ENCODE measurements at places on chromosomes 5 and 9.

DNA sequence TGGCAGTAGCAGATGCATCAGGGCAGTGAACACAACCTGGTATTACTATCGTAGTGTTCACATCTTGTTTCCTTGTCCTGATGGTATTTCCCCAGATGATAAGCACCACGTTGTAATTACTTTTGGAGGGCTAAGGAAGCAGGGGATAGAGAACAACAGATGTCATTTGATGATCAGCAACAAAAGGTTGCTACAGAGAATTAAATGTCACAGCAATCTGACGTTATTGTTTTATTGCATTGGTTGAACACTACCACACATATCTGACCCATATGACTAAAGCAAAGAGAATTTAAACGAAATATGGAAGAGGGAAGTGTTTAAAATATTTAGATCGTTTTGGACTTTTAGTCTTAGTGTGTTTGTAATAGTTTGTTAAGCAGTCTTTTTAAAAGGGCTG lies 408.3 kb downstream of the SH3GL2 start:
- no peak for DNase-seq

DNA sequence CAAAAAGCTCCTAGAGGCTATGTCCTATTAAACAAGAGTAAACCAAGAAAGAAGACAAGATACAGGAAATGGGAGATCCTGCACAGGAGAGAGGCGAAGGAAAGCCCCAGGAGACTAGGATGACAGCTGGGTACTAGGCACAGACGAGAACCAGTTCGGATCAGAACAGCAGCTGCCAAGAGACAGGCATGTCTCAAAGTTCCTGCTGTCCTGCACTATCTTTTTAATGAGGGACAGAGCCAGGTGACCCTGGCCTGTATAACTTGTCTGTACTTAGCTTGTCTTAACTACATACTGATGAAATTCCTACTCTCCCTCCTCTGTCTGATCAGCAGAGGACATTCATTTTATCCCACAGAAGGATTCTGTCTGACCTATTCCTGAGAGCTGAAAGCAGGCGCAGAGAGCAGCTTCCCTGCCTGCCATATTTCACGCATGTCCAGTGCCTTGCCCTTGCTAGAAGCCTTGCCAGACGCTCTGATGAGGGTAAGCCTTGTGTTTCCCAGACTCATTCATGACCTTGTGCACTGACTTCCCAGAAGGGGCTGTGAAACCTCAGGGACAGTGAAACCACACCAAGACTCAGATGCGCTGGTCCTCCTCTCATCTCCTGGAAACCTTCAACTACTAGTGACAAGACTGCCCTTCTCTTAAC lies 24.7 kb downstream of the TSC1 start:
- no peak for DNase-seq

DNA sequence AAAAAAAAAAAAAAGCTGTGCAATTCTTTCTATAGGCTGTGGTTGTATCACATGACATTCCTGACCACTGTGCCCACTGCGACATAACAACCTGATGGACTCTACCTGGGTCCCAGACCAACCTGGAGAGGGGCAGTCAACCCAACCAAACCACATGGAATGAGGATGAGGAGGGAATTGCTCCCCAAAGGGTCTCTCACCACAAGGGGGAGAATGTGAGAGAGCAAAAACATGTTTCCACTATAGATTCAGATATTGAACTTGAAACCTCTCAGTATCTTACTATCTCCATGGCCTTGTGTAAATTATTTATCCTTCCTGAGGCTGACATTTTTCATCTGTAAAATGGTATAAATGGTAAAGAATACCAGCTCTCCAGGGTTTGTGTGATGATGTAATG lies 66.9 kb upstream of the SV2C start:
- DNase-seq = no peak

DNA sequence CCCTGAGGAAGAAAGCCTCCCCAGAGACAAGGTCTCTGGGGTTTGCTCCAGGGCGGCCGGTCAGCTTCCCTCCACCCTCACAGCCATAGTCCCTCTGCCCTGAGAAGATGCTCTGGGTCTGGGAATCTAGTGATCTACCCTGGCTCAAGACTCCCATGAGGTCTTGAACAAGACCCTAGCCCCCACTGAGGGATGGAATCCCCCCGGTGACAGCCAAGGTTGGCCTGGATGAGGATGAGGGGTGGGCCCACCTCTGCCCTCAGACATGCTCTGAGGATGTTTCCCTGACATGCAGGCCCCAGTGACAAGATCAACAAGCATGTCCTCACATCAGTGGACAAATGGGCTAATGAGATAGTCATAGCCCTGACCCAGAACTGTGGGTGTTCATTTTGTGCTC lies 138.6 kb downstream of the C5orf15 start:
- no peak for DNase-seq

All from fibroblast of skin of left biceps (primary cell).